ENCODE measurements at places on chromosomes 7 and 10.

DNA sequence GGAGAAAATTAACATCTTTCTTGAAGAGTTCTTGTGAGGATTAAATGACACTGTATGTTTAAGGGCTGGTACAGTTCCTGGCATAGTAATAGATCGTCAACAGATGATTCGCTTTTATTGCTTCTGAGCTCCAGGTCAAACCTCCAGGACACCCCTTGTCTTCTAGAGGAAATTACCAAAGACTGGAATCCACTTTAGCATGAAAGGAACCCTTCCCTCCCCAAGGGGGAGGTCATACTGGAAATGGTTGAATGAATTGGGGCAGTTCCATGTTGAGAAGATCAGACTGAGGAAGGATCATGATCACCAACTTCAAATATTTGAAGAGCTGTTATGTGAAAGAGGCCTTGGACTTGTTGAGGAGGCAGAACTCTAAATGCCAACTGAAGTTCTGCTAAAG lies 8.9 kb downstream of the NFE2L3 start:
- no peak for DNase-seq
- H3K27me3 ChIP-seq, result no peaks in the 10 kb centered on the region
- H3K36me3 ChIP-seq, result no peaks in the 10 kb centered on the region
- H3K4me1 ChIP-seq, result peaks cover 6% of the 10 kb centered on the region
- H3K27ac ChIP-seq, result peak overlapping the region; percentile 61

- no peak overlapping the region for H3K27ac ChIP-seq
- H3K4me3 ChIP-seq, result no peak overlapping the region
- H3K36me3 ChIP-seq, result no peaks in the 10 kb centered on the region
- DNase-seq, result no peak
Observed at GRCh38 chr7:108395426-108395825, 60.8 kb downstream of the NRCAM start.

DNA sequence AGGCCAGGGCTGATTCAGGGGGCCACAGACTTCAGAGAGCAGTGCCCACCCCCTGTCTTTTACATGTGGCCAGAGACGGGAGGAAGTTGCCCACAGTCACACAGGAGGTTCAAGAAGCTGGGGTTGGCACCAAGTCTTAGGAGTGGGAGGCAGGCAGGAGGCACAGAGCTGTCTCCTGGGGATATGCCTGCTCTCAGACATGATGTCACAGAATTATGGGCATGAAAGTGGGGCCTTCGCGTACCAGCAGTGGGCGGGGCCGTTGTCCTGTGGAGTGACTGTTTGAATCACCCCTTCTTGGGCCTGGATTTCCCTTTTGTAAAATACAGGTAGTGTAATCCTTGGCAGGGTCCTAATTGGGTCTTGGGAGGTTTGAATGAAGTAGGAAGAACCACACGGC lies 81.2 kb upstream of the PPIF start:
- peaks cover 24% of the 10 kb centered on the region for H3K36me3 ChIP-seq
- H3K27ac ChIP-seq, result peak overlapping the region; percentile 73
- peaks cover 56% of the 10 kb centered on the region for H3K4me1 ChIP-seq
- DNase-seq, result no peak

- peak overlapping the region; percentile 34 for H3K27ac ChIP-seq
- no peaks in the 10 kb centered on the region for H3K27me3 ChIP-seq
- H3K4me1 ChIP-seq, result peaks cover 10% of the 10 kb centered on the region
- H3K36me3 ChIP-seq, result no peaks in the 10 kb centered on the region
- no peak overlapping the region for H3K4me3 ChIP-seq
Observed at GRCh38 chr10:51716981-51717380, 17.6 kb upstream of the CSTF2T start.

- no peak overlapping the region for H3K27ac ChIP-seq
- H3K4me1 ChIP-seq, result no peaks in the 10 kb centered on the region
- no peak overlapping the region for H3K4me3 ChIP-seq
- DNase-seq, result no peak
- H3K36me3 ChIP-seq, result no peaks in the 10 kb centered on the region
Observed at GRCh38 chr7:25989140-25989705, 162.8 kb upstream of the NFE2L3 start.
